ENCODE measurements at places on chromosomes 1 and 21. TPM values are rescaled to one million over a fixed set of nuclear protein-coding genes. Genes with fewer than 3 reads are reported as not detected.

SSX2IP gene
- total RNA-seq, result 6.1 TPM

C1orf53 gene
- total RNA-seq, result not detected

- DNase-seq, result no peak
These were observed 353.3 kb downstream of the SMYD3 start for GRCh38 chr1:246153796-246154212.

- DNase-seq, result peak; percentile 21
These were observed 3.5 kb downstream of the FMO2 start for GRCh38 chr1:171188388-171189266.

GRCh38 chr1:182164273-182164672 lies 102.8 kb upstream of the ZNF648 start:
- DNase-seq, result no peak
